PC-9 (cell line): ENCODE measurements at places on chromosomes 4 and X. TPM values are rescaled to one million over a fixed set of nuclear protein-coding genes. Genes with fewer than 3 reads are reported as not detected.

DNA sequence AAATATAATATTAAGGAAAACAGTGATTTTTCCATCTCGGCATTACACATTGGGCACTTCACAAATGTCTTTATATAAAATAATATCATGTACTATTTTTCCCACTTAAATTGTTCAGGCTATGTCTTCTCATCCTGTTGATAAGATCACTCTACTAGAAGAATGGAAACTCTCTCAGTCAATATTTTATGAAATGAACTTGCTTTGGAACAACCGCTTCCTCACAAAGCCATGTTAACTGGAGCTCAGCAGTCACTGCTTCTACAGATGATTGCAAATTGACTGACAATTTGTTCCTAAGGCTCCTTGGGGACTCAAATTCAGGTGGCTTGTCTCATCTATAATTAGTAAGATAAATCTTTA is 127.5 kb upstream of the CBR4 start:
- 0 out of 2 replicates have a peak, but pooled peaks cover 7% of the 10 kb centered on the region for H3K36me3 ChIP-seq
- H3K27me3 ChIP-seq, result no peaks in the 10 kb centered on the region
- no peak overlapping the region for H3K4me3 ChIP-seq
- H3K4me1 ChIP-seq, result no peaks in the 10 kb centered on the region

DNA sequence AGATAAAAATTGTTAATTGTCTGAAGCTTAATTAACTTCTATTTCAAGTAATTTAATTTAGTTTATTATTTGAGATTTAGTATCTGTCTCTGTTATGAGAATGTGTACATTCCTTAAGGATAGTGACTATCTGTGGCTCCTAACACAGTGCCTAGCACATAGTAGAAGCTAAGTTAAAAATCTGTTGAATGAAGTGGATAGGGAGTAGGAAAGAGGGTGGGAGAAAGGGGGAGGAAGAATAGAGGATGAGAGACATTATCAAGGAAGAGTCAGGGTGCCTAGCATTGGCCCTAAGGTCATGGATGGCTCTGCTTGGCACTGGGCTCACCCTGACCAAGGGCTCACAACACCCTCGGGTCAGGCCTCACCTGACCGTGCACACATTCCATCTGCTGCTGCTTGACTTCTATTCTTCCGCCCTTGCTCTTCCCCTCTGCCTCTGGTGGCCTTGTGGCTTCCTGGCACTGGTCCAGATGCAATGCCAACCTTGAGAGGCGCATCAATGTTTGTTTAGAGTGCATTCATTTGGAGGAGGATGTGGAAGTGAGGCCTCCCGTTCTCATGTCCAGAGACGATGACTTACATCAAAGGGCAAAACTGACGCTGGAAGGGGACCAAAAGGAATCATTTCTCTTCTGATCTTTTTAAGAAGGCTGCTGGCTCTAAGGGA is 42.3 kb downstream of the TRIM2 start:
- no peaks in the 10 kb centered on the region for H3K27me3 ChIP-seq
- H3K4me3 ChIP-seq, result no peak overlapping the region
- peaks cover 25% of the 10 kb centered on the region for H3K4me1 ChIP-seq
- no peak overlapping the region for H3K27ac ChIP-seq
- no peaks in the 10 kb centered on the region for H3K36me3 ChIP-seq
- DNase-seq, result no peak

DNA sequence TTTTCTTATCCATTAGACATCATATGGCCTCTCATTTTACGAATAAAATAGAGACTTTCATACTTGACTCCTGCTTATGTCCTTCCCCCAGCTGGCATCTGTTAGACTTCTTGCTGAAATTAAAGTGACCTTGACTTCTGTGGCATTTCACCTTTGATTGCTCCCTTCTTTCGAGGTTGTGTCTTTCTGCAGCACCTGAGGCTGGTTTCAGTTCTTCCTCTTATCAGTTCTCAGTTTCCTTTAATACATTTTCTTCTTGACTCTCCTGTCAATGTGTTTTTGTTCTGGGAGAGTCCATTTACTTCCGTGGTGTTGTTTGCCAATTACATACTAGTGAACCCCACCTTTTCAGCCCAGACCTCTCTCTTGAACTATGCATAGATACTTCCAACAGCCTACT is 81.6 kb downstream of the RBPJ start:
- H3K36me3 ChIP-seq, result 0 out of 2 replicates have a peak, but pooled peaks cover 11% of the 10 kb centered on the region
- H3K27me3 ChIP-seq, result no peaks in the 10 kb centered on the region
- H3K4me1 ChIP-seq, result no peaks in the 10 kb centered on the region
- H3K4me3 ChIP-seq, result no peak overlapping the region
- H3K27ac ChIP-seq, result no peak overlapping the region

- no peak overlapping the region for H3K27ac ChIP-seq
- H3K4me3 ChIP-seq, result no peak overlapping the region
- H3K27me3 ChIP-seq, result no peaks in the 10 kb centered on the region
These were observed 16.7 kb upstream of the EXOSC9 start for GRCh38 chr4:121784401-121784800.

GRCh38 chr4:155007660-155008176 is 200.7 kb upstream of the NPY2R start:
- no peaks in the 10 kb centered on the region for H3K27me3 ChIP-seq
- H3K4me1 ChIP-seq, result no peaks in the 10 kb centered on the region
- no peak overlapping the region for H3K27ac ChIP-seq
- DNase-seq, result no peak
- H3K36me3 ChIP-seq, result no peaks in the 10 kb centered on the region

GRCh38 chr4:57044279-57044678 is 65.6 kb downstream of the POLR2B start:
- H3K4me1 ChIP-seq, result peaks cover 7% of the 10 kb centered on the region; the same call in 1 of the 2 replicates
- no peaks in the 10 kb centered on the region for H3K27me3 ChIP-seq
- H3K27ac ChIP-seq, result no peak overlapping the region
- H3K4me3 ChIP-seq, result no peak overlapping the region
- no peaks in the 10 kb centered on the region for H3K36me3 ChIP-seq

GRCh38 chrX:103254171-103254824 is 657 bp downstream of the TCEAL8 start:
- H3K36me3 ChIP-seq, result no peaks in the 10 kb centered on the region
- no peaks in the 10 kb centered on the region for H3K4me1 ChIP-seq
- no peak overlapping the region for H3K27ac ChIP-seq
- no peak for DNase-seq

DNA sequence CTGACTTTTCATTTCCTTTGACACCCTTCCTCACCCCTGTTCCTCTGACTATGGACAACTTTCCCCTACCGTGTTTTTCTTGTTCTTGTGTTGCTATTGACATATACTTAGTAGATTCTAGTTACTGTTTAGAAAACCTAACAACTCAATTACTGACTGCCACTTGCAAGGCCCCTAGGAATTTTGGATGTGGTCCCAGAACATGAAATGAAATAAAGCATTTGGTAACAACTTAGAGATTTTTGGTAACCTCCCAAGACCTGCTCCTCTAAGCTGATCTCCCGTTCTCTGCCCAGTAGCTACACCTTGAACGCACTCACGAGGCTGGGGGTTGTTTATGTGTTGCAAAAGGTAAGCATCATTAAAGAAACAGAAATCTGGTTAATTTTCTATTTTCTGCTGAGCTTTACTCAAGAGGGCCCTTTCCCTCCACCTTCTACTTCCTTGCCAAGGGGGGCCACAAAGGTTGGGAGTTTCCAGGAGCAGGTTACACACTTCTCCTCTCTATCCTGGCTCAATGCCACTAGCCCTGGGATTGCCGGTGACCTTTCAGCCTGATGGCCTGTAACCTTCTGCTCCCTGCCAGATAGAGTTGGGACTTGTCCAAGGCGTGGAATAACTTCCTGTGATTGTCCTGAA is 20.5 kb downstream of the GAB3 start:
- H3K4me1 ChIP-seq, result peaks cover 30% of the 10 kb centered on the region
- no peak overlapping the region for H3K27ac ChIP-seq
- H3K4me3 ChIP-seq, result no peak overlapping the region
- DNase-seq, result no peak
- H3K36me3 ChIP-seq, result no peaks in the 10 kb centered on the region
- no peaks in the 10 kb centered on the region for H3K27me3 ChIP-seq

GRCh38 chr4:24794916-24795665 is at the start of gene SOD3:
SOD3 (plus strand) TSS chr4:24795573; CDS start chr4:24799522, 3,949 bp downstream.
- H3K4me1 ChIP-seq, result peaks cover 12% of the 10 kb centered on the region
- DNase-seq, result peak; percentile 78
- peak within 1 kb of the TSS; percentile 25; the same call in 1 of the 2 replicates for H3K27ac ChIP-seq
- peak within 1 kb of the TSS; percentile 34; the same call in 1 of the 2 replicates for H3K4me3 ChIP-seq

DNA sequence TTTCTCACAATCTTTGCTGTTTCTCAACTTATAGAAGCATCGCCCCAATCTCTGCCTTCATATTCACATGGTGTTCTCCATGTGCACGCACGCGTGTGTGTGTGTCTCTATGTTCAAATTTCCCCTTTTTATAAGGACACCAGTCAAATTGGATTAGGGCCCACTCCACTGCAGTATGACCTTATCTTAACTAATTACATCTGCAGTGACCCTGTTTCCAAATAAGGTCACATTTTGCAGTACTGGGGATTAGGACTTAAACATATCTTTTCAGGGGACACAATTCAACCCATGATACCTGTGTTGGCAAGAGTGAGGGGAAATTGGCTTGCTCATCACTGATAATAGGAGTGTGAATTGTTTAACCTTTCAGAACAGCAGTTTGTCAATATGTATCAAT is 66.5 kb upstream of the MAGEA10 start:
- no peaks in the 10 kb centered on the region for H3K27me3 ChIP-seq
- H3K27ac ChIP-seq, result no peak overlapping the region

DNA sequence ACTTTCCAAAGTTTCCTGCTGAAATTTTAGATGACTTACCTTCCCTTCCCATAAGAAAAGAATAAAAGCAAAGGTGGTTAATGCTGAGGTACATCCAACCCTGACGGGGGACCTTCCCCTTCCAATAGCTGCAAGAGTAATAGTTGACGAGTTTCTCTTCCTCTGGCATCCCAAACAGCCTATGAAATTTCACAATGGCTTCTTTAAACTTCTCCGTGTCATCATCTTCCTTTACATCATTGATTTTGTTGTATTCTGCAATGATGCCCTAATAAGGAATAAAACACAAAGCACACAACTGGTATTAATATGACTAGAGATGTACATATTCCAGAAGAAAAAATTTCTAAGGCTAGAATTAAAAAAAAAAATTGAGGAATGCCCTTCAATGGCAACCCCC is 76.6 kb downstream of the TBC1D9 start:
- H3K27me3 ChIP-seq, result no peaks in the 10 kb centered on the region
- no peaks in the 10 kb centered on the region for H3K36me3 ChIP-seq
- H3K4me1 ChIP-seq, result no peaks in the 10 kb centered on the region
- DNase-seq, result no peak

DNA sequence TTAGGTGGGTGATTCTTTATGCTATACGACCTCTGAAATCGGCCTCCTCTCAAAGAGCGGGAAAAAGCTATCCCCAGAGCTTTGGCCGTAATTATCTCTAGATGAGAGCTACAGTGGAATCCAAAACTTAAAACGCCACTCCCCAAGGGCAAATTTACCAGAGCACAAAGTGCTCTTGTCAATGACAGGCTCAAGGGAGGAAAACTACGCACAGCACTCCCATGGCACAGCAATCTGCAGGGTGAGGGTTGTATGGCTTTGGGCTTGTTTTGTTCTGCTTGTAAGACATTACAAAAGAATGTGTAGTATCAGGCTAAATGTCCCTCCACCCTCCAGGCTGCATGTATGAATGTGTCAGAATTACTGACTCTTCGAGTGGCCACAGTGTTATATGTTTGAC is 44.0 kb downstream of the ARHGEF6 start:
- H3K27ac ChIP-seq, result no peak overlapping the region
- no peak overlapping the region for H3K4me3 ChIP-seq
- no peaks in the 10 kb centered on the region for H3K36me3 ChIP-seq
- H3K27me3 ChIP-seq, result no peaks in the 10 kb centered on the region

DNA sequence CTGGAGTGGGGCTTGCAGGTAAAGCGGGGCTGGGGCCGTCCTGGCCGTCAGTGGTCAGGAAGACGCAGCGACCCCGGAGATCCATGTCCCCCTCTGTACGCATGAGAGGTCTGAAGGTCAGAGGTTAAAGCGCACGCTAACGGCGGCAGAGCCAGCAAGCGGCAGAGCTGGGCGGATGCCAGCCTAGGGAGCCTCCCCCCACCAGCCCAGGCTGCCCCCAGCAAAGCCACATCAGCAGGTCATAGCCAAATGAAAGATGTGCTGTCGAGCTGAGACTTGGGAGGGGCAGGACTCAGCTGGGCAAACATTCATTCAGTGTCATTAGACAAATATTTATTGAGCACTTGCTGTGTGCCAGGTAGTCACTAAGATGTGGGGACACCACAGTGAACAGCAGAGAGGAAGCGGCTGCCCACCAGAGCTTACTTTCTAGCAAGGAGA is 593 bp upstream of the JAKMIP1 start:
- no peak overlapping the region for H3K4me3 ChIP-seq
- no peak overlapping the region for H3K27ac ChIP-seq

DNA sequence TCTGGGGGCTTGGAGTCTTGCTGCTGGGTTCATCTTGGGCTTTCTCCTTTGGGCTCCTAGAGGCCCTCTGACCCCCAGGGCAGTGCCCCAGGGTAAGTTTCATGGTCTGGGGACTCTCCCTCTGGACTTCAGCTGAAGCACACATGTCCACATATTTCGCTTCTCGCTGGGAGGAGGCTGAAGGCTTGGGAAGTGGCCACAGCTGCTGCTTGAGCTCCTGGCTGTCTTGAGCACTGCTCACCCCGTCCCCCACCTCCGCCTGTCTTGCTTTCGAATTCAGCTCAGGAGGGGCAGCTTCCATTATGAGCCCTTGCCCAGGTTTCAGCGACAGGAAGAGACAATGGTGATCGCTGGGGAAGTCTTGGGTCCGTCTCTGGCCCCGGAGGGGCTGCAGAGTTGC is 3.7 kb downstream of the C4orf54 start:
- H3K4me1 ChIP-seq, result peaks cover 40% of the 10 kb centered on the region
- DNase-seq, result no peak
- no peaks in the 10 kb centered on the region for H3K27me3 ChIP-seq
- H3K27ac ChIP-seq, result no peak overlapping the region

DNA sequence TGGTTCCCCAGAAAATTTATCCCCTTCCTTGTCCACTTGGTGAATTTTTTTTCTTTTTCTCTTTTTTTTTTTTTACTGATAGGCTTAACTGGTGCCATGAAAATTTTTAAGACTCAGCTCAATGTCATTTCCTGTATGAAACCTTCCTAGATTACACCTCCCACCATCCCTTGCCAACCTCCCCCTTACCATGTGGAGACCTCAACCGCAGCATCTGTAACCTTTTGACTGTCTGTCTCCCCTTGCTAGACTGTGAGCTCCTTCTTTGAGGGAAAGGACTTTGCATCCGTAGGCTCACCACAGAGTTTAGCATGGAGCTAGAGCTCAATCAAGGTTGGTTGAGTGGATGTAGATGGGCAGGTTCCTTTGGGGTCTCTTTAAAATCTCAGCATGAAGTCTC is 5.2 kb upstream of the PGRMC1 start:
- peaks cover 6% of the 10 kb centered on the region for H3K4me1 ChIP-seq
- H3K27ac ChIP-seq, result no peak overlapping the region
- no peaks in the 10 kb centered on the region for H3K36me3 ChIP-seq
- DNase-seq, result no peak
- no peaks in the 10 kb centered on the region for H3K27me3 ChIP-seq

GRCh38 chr4:578451-579443 is 2.7 kb upstream of the TMEM271 start:
- H3K36me3 ChIP-seq, result no peaks in the 10 kb centered on the region
- peaks cover 52% of the 10 kb centered on the region for H3K27me3 ChIP-seq
- no peak for DNase-seq

IL13RA2 gene
- total RNA-seq, result not detected in 2 replicates

FGD1 gene
- 20.3 and 23.5 TPM in 2 replicates for total RNA-seq

KIF4A gene
- total RNA-seq, result 36.7 and 52.9 TPM in 2 replicates

GJB1 gene
- total RNA-seq, result not detected in 2 replicates

PROM1 gene
- not detected in 2 replicates for total RNA-seq

EXOC1L gene
- total RNA-seq, result not detected in 2 replicates

NLGN4X gene
- 0.31 and 0.48 TPM in 2 replicates for total RNA-seq

TGIF2LX gene
- not detected in 2 replicates for total RNA-seq
